ENCODE measurements at places on chromosomes 3 and 15.

DNA sequence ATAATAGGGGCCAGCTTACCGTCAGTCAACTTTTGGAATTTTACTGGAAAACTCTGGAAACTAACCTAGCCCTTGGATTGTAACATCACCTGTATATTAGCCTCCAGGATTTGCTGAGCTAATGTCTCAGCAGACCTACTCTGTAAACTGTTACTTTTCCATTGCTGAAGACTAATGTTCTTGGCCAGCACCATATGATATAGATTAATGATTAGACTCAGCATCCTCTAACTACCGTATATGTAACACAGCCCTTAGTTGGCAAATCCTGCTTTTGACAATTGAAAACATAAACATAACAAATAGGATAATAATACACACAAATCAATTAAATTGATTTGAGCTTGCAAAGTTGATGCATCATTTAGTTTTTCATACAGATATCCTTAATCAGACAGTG lies 26.6 kb upstream of the GBE1 start:
- no peak for DNase-seq

DNA sequence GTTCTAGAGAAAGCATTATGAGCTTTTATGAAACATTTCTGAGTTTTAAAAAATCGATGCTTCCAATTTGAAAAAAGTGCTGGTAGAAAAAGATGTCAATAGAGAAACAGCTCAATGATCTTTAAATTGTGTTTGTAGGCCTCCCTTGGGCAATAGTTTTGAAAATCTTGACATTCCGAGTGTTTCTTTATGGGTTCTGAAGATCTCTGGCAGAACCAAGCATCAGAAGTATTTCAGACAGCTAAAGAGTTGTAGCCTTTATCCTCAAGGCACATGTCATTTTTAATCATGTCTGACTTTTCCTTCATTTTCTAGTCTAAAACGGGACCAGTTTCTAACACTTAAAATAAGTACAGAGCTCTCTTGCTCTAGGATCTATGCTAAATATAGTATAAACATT lies 188.1 kb upstream of the CBLB start:
- no peak for DNase-seq

GRCh38 chr3:177262396-177262795 lies 65.1 kb upstream of the TBL1XR1 start:
- peak; percentile 33 for DNase-seq

- no peak for DNase-seq
Observed at GRCh38 chr3:72451841-72452240, 396.4 kb downstream of the SHQ1 start.

- DNase-seq: no peak
Observed at GRCh38 chr3:194277104-194277785, 73.9 kb downstream of the CPN2 start.

DNA sequence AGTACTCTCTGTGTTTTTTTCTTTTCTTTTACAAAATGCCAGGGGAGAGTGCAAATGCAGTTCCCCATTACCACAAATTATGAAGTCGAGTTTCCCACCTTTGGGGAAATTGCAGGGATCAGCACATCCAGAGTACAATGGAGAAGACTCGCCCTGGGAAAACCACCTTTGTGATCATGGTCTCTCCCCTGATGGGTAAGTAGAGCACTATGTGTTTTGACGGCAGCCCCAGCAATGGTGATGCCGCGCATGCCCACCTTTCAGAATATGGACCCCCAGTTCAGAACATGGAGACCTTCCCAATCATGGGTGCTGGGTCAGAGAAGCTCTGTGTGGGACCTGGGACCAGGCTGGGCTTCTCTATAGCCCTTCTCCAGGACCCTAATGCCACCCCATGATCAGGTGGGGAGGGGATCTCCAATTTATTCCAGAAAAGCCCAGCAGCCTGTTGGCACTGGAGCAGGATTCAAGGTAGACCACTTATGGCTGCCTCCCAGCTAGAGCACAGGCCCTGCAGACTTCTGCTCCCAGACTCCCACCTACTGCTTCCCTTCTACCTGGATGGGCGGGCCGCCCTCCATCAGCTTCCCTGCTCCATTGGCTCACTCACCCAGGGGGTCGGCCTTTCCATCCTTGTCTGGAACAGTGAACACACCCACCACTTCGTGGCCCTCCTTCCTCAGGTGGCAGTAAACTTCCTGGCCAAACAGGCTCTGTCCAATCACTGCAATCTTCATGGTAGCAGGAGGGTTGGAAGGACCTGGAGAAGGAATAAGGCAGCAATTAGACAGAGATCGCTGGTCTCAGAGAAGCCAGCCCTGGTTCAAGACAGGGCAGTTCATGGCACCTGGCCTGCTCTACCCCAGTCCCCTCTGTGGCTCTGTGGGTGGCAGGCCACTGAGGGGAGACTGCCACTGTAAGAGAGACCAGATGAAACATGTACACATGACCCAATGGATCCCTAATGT lies 19.9 kb downstream of the ALDH1L1 start:
- no peak for DNase-seq

GRCh38 chr15:57647791-57648130 lies 56.1 kb downstream of the MYZAP start:
- peak; percentile 36 for DNase-seq
